ENCODE measurements at places on chromosomes 1 and 21.

DNA sequence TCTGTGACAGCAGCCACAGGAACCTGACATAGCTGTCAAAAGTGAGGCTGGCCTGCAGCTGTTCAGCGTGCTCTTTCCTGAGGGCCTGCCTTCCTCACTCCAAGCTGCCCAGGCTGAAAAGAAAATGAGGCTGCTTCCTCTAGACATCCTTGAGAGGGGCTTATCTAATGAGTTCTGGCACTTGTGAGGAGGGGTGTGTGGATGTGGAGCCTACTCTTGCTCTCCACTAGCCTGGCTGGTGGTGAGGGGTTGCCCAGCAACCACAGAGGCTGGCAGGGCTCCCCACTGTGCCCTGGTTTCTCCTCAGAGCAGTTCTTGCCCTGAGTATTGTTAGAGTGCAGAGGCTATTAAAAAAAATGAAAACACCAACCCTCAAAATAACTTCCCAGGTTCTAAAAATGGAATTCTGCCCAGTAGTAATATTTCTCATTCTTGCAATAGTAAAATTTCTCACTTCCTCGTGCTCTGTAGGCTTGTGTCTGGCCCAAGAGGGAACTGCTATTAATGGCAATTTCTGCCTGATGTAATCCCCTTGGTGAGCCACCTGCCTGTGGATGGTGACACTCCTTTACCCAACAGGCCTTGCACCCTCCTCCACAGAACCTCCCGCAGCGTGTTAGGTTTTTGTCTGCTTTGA is 52.6 kb upstream of the EPS8L3 start:
- no peak for DNase-seq

DNA sequence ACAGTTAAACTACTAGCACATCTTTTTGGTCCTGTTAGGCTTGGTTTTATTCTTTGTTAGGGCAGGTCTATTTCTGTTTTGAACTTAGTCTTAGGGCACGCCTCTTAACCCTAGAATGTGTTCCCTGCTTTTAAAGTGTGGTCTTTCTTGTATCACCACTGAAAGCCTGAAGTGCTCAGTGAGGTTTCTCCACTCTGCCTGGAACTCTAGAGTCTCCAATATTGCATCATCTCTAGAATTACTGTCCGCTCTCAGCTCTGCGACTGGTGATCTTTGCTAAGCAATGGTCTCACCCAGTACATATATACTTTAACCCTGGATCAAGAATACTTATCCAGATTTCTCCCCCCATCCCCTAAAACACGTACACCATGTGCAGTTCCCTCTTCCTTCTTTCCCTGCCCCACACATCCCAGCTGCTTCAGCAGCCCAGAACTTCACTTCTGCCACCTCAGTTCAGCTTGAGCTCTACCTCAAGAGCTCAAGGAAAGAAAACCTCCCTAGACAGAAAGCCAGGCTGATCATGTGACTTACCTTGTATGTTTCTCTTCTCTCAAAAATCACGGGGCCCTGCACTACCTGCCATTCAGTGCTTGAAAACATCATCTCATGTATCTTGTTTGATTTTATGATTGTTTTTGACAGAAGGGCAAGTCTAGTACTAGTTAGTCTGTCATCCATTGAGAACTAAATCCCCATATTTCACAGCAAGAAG is 59.9 kb downstream of the TENT5C start:
- DNase-seq: no peak

DNA sequence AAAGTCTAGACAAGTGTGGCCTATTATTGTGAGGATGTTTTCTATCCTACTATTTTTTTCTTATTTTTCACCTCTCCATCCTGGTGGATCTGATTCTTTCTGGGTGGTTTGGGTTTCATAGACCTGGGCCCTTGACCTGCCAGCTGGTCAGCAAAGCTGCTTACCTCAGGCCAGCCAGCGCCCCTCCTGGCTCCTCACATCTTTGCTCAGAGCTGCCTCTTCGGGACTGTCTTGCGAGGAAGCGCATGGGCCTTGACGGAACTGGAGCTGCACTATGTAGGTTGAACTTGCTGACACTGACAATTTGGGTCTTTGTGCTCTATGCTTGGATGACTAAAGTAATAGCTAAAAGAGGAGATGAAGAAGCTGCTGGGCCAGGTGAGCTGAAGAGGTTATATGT is 138.5 kb upstream of the SYT6 start:
- no peak for DNase-seq

GRCh38 chr1:203691447-203691846 is 64.8 kb downstream of the ATP2B4 start:
- no peak for DNase-seq

- no peak for DNase-seq
These were observed 55.8 kb upstream of the ZNF326 start for GRCh38 chr1:89939059-89939570.

DNA sequence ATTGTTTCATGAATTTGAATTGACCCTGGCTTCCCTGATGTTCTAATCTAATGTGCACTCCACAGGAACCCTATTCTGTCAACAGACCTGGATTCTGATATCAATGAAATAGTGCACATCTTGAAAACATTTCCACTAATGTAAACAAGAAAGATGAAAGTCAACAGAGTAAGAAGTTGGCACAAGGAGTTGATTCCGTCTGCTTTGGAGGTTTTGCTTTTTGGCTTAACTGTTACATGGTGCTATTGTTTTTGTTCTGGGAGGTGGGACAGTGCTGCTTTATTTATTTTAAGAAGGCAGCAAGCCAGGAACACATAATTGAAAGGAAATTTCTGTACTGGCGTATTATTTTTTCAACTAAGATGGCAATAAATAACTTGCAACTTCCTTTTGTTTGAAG is 73.3 kb downstream of the LEPR start:
- peak; percentile 67 for DNase-seq

- no peak for DNase-seq
These were observed 232.2 kb downstream of the KCNJ6 start for GRCh38 chr21:37684115-37684493.

DNA sequence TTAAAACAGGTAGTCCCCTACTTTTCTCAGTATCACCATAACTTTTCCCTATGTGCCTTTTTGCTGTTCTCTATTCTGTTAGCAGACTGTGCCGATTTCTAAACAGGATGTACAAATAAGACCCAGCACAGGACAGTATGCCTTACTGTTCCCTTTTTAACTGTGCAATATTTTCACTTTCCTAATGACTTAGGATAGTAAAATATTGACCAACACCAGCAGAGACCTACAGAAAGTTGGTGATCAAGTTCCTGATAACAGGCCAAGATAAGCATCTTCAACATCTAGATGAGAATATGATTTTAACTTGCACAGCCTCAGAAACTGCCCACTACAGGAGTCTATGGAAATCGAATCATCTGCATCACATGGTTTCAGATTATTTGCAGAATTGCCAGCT is 42.0 kb downstream of the ADSS2 start:
- DNase-seq: no peak

- no peak for DNase-seq
These were observed 24.0 kb downstream of the HS2ST1 start for GRCh38 chr1:86938450-86938849.

DNA sequence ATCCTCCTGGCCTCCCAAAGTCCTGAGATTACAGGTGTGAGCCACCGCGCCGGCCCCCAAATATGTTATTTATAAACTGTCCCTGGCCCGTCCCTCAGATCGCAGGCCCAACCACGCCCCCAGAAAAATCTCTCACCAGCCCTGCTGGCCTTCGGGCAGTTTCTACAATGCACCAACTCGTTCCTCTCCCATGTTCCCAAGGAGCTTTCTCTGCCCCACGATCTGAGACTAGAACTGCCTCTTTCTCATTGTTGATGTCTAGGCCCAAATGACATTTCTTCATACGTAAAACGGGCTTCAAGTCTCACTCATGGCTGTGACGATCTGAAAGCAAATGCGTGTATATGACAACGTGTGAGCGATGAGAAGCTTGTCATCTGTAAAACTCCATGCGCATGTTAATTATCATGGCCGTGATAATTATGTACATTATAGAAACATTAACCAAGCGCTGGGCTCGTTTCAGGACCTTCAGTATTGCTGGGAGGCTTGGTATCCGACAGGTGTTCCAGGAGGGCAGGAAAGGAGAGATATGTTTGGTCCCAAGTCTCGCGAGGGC is 748 bp upstream of the NIPAL3 start:
- DNase-seq: no peak
